A375 (cell line): ENCODE measurements at places on chromosomes 1 and 21. TPM values are rescaled to one million over a fixed set of nuclear protein-coding genes. Genes with fewer than 3 reads are reported as not detected.

The KRTAP6-3 gene
- not detected in 2 replicates for total RNA-seq

The ARPC5 gene
- 138 and 181 TPM in 2 replicates for total RNA-seq

The GPX7 gene
- 3.2 and 5.7 TPM in 2 replicates for total RNA-seq

The RAB3B gene
- 0.75 and 0.98 TPM in 2 replicates for total RNA-seq

The SGIP1 gene
- total RNA-seq: 0.60 TPM in 1 of 2 replicates, not detected in the other

The AGT gene
- not detected in 2 replicates for total RNA-seq

The OR2L8 gene
- not detected in 2 replicates for total RNA-seq

The DHCR24 gene
- total RNA-seq: 78.6 and 86.3 TPM in 2 replicates

The PSMB2 gene
- total RNA-seq: 29.7 and 35.3 TPM in 2 replicates

The CAMK1G gene
- not detected in 2 replicates for total RNA-seq

The FAM78B gene
- total RNA-seq: 7.1 and 8.3 TPM in 2 replicates

The TPTE gene
- total RNA-seq: 3.9 and 5.3 TPM in 2 replicates

The PLA2G5 gene
- total RNA-seq: not detected in 2 replicates

The ITGB2 gene
- 1.7 and 1.8 TPM in 2 replicates for total RNA-seq

The GPR37L1 gene
- total RNA-seq: not detected in 2 replicates

The TEX38 gene
- total RNA-seq: not detected in 2 replicates

The C1orf74 gene
- 2.1 and 2.6 TPM in 2 replicates for total RNA-seq

The EBNA1BP2 gene
- total RNA-seq: 322 and 328 TPM in 2 replicates

The KPNA6 gene
- total RNA-seq: 31.9 TPM in 2 replicates

The TAF5L gene
- 37.8 and 43.3 TPM in 2 replicates for total RNA-seq

The PTGFR gene
- 0.13 and 0.91 TPM in 2 replicates for total RNA-seq

The KRTAP10-12 gene
- not detected in 2 replicates for total RNA-seq

The CFHR3 gene
- total RNA-seq: 0.19 and 0.93 TPM in 2 replicates

The ENO1 gene
- total RNA-seq: 3,008 and 3,187 TPM in 2 replicates

The FAM229A gene
- 4.8 and 7.3 TPM in 2 replicates for total RNA-seq

The PWP2 gene
- 28.7 and 37.9 TPM in 2 replicates for total RNA-seq

The TTC39A gene
- total RNA-seq: 0.98 and 1.6 TPM in 2 replicates

The DEPDC1 gene
- total RNA-seq: 20.3 and 20.4 TPM in 2 replicates

The JUN gene
- 29.0 and 35.0 TPM in 2 replicates for total RNA-seq

The RAB29 gene
- total RNA-seq: 13.6 and 16.4 TPM in 2 replicates

The AVPR1B gene
- total RNA-seq: not detected in 2 replicates

The LENEP gene
- total RNA-seq: not detected in 2 replicates

The TRAF5 gene
- 7.7 and 9.0 TPM in 2 replicates for total RNA-seq

The FAM177B gene
- not detected in 2 replicates for total RNA-seq

The S100A10 gene
- 292 and 330 TPM in 2 replicates for total RNA-seq

The TAL1 gene
- total RNA-seq: 0.04 and 0.05 TPM in 2 replicates

The SMIM1 gene
- total RNA-seq: not detected in 2 replicates

The POU3F1 gene
- 0.08 and 0.15 TPM in 2 replicates for total RNA-seq

The NR5A2 gene
- total RNA-seq: 0.37 and 0.60 TPM in 2 replicates

The TDRD5 gene
- 0.04 and 0.40 TPM in 2 replicates for total RNA-seq
